ENCODE measurements at places on chromosomes 5 and 9. TPM values are rescaled to one million over a fixed set of nuclear protein-coding genes. Genes with fewer than 3 reads are reported as not detected.

DNA sequence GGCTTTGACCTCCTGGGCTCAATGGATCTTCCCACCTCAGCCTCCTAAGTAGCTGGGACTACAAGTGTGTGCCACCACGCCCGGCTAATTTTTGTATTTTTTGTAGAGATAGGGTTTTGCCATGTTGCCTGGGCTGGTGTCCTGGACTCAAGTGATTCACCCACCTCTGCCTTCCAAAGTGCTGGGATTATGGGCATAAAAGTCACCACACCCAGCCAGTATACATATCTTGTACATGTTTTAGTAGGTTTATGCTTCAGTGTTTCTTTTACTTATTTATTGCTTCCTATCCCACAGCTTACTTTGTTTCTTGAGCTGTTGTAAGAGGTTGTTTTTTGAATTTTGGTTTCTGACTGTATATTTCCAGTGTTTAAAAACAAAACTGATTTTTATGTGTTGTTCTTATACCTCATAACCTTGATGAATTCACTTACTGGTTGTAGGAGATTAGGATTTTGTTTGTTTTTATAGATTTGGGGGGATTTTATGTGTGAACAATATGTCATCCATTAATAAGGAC, 12.9 kb downstream of the FBXW5 start:
- no peak for DNase-seq

GRCh38 chr5:128083033-128083810, at the start of gene SLC12A2:
TSS of gene SLC12A2 (plus strand) at chr5:128083766. CDS start at chr5:128083955, 189 bp downstream.
- DNase-seq = peak; percentile 96

GRCh38 chr5:16577677-16578076, 39.1 kb downstream of the RETREG1 start:
- DNase-seq = no peak

GRCh38 chr5:1808439-1808838, 7.2 kb downstream of the NDUFS6 start:
- peak; percentile 81 for DNase-seq

The TMC1 gene
- not detected for total RNA-seq

The PTPRD gene
- total RNA-seq = not detected

All from LHCN-M2 (cell line).